NCI-H2227 treated with DMSO at 0.1 percent for 48 hours (cell line): ENCODE measurements at places on chromosomes 4 and X.

DNA sequence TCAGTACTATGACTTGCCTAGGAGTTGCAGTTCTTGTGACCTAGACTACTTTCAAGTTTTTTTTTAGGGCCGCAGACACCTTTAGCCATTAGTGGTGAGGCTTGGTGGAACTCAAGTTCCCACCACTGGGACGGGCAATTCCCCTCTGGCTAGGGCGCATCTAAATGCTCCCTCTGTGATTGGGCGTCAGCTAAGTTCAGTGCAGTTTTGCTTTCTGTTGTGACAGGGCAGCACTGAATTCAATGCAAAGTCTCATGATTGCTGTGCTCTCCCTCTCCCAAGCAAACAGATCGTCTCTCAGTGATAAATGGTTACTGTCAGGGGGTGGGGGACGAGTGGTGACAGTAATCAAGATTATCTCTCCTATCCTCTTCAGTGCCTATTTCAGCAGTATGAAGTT, 52.7 kb upstream of the FRMPD3 start:
- DNase-seq = no peak

DNA sequence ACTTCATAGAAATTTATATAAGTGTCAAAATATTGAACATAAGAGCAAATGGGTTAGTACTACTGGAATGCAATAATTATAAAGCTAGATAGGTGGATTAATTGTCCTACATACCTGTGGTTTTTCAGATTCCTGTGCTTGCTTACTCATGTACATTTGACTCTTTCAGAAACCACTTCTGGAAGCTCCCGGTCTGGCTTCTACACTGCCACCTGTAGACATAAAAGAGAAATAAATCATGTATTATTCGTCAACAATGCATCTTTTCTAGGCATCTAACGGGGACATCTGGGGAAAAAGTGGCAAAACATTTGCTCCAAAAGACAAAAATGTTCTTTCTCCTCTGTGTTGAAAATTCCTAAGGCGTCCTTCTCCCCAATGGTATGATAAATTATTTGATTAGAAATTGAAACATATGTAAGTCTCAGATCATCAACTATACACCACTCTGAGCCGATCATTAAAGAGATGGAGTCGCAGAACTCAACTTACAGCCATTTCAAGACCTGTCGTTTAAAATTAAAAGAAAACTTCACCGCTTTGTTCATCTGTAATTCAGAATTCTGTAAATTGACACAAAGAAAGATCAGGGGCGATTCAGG, 648.7 kb upstream of the DIPK2B start:
- DNase-seq = peak; percentile 2

GRCh38 chr4:82677327-82677726, 115.5 kb upstream of the TMEM150C start:
- no peak for DNase-seq

- no peak for DNase-seq
Observed at GRCh38 chr4:188428935-188429334, 289.7 kb downstream of the TRIML1 start.

DNA sequence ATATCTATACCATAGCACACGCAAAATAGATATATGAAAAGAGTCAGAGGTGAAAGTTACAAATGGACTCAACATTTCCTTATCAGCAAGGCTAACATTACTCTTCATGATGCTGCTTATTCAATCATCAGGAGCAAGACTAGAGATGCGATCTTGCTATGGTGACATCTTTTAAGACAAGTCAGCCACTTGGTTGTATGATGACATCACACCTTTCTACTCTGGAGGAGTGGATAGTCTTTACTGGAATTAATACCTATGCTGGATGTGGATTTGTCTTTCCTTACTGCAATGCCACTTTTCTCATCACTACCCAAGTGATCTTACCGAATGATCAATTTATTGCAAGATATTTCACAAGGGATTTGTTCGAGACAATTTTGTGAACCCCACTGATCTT, 87.0 kb upstream of the SPOCK3 start:
- no peak for DNase-seq

DNA sequence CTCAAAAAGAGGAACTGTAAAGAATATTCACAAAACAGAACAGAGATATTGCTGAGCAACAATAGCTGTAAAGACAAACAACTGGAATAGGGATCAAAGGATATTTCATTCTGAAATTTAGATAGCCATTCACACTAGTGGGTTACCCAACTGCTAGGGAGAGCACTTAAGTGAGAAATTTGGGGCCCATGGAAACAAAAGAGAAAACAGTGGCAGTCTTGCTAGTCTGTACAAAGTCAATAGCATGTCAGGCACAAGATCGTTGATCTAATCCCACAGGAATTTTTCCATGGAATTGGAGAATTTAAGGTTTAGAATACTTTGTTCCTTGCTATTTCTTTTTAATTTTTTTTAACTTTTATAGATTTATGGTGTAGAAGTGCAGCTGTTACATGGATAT, 467.0 kb downstream of the PCDH18 start:
- DNase-seq = no peak

DNA sequence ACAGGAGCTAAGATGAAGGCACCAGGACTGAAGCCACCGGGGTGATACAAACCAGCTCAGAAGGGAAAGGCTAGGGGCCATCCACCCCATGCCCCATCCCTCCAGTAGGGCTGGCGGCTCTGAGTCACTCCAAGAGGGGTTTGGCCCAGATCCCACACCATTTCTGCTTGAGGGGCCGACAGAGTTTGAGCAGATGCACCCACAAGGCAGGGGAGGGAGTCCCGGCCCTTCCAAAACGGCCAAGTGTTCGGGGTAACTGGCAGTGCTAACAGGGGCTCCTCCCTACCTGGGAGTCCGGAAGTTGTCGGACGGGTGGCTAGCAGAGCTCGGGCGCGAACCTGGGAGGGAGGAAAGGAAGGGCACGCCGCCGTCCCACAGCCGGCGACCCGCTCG, 412 bp downstream of the SLC10A3 start:
- DNase-seq = no peak

GRCh38 chrX:75596178-75596577, 73.3 kb upstream of the ZDHHC15 start:
- no peak for DNase-seq

DNA sequence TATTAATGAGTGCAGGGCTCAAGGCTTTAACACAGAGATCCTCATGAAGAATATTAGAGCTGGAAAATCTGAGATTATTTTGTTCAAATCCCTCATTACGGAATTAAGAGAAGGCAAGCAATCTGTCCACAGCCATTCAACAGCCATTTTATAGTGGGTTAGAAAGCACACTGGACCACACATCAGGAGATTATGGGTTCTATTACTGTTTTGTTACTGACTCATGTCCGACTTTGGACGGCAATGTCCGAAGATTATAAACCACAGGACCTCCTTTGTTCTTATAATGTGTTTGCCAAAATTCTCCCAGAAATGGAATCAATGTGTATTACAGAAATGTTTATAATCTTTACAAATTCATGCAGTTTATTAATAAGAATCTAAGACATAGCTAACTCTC, 8.1 kb downstream of the LAMTOR3 start:
- no peak for DNase-seq

- no peak for DNase-seq
Observed at GRCh38 chr4:6752486-6752829, 30.1 kb upstream of the KIAA0232 start.

DNA sequence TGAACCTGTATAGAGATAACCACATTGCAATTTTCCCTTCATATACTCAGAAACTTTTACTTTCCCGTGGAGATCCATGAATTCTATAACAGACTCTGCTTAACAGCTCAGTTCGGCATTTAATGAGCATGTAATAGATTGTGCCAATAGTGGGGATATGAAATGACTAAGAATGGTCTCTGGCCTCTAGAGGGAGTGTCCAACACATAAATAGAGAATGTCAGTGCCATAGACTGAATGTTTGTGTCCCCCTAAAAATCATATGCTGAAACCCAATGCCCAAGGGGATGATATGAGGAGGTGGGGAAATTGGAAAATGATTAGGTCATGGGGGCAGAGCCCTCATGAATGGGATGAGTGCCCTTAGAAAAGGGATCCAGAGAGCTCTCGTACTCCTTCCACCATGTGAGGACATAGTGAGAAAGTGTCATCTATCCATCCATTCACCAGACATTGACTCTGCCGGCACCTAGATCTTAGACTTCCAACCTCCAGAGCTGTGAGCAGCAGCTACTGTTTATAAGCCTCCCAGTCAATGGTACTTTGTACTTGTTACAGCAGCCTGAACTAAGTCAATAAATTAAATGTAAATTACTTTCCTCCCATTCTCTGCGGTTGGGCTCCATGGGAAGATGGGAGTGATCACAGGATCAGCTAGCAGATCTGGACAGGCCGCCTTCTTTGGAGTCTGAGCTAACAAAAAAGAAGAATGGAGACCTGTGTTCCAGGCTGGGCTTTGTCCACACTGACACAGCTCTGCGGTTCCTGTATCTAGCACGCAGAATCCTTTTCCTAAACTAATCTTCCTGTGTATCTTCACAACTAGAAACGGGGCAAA, 28.1 kb upstream of the HPSE start:
- DNase-seq = no peak

DNA sequence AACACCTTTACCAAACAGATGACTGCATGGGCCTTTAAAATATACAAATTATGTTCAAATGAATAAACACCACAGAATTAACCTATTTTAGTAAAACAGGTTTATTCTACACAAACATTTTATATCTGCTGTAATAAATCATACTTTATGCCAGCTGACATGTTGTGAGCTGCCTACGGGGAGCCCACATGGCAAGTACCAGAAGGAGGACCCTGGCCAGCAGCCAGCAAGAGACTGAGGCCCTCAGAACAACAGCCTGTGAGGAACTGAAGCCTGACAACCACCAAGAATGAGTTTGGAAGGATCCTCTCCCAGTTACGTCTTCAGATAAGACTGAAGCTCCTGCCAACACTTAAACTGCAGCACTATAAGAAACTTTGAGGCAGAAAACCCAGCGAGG, 377.0 kb downstream of the PDGFC start:
- no peak for DNase-seq

DNA sequence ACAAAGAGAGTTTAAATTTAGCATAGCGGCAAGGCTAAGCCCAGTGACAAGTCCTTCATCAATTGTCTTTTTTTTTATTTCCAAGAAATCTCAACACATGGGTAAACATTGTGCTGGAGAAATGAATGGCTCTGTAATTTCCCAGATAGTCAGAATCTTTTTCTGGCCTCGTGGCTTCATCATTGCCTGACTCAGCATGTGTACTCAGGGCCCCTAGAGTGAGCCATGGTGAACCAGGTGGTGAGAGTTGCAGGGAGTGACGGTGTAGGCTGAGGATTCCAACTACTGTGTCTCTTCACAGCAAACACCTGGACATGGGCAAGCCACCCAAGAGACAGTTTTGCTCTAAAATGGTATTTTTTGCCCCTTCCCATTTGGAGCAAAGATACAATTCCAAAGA, 43.1 kb upstream of the UCP1 start:
- no peak for DNase-seq

DNA sequence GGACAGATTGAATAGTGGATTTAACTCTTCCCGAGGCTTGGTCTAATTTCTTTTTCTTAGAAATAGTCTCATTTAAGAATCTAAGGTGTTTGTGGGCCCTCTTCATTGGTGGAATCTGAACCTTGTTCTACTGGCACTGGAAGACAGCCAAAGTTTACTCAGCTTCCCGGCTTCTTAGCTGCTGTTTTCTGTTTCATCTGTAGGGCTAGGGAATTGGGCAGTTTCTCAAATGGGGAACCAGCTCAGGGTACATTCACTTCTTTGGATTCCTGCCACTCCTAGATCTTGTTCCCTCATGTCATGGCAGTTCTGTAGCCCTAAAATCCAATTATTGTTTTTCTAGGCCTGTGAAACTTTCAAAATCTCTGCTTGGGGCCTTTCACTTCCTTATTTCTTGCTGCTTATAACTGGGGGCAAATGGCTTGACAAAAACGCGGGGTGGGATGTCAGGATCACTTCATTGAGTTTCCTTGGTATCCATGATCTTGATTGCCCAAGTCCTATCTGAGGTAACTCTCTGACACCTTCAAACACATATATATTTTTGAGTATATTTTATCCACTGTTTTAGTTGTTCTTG, 985.0 kb downstream of the C4orf33 start:
- DNase-seq = no peak

GRCh38 chr4:77158487-77158861, 1.5 kb downstream of the CCNG2 start:
- no peak for DNase-seq

- DNase-seq = no peak
Observed at GRCh38 chr4:140706276-140706625, 49.9 kb downstream of the TBC1D9 start.

DNA sequence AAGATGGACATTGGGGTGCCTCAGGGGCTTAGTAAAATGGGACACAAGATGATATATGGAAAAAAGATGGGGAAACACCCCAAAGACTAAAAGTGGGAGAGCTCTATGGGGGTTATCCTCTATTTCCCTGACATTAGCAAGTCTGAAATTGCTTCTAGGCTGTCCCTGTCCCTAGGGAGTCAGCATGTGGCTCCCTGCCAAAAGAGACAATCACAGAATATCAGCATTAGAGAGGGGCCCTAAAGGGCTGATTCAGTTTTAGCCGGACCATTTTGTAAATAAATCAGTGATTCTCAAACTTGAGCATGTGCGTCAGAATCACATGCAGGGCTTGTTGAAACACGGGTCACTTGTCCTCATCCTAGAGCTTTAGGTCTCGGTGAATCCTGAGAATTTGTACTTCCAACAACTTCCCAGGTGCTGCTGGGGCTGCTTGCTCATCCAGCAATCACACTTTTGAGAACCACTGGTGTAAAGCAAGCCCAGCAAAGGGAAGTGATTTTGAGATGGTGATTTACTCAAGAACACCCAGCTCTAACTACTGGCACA, 165.3 kb upstream of the DGKK start:
- DNase-seq = no peak

GRCh38 chr4:244471-244870, 60.8 kb downstream of the ZNF732 start:
- DNase-seq = no peak

GRCh38 chr4:26083987-26084386, 170.0 kb downstream of the SMIM20 start:
- no peak for DNase-seq

DNA sequence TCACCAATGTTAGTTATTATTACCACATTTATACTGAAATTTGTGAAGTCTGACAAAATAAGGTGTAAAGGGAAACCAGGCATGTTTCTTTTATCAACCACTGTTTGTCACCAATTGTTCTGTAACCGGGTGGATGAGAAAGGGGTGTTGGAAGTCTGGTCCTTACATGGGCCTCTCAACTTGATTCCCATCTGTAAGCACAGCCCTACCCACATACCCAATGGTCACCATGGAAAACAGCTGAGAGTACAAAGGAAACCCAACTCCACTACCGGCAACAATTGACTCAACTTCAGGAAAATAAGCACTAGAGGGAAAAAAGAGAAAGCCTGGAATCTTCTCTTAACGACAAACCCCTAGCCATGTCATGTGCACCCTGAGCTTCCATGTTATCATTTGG, 70.8 kb upstream of the PTCHD1 start:
- no peak for DNase-seq

DNA sequence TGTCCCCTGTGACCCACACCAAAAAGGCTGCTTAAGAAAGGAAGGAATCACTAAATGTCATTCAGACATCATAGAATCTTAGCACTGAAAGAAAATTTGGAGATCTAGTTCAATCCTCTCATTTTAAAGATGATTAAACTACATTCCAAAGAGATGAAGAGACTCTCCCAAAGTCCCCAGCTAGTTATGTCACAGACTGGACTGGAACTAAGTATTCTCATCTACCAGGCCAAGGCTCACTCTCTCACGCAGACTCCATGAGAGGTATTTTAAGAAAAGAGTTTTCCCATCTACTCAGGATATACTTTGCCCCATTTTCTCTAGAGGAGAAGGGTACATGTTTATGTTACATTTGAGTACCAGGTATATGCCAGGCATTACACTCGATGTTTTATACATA, 6.9 kb downstream of the FABP2 start:
- DNase-seq = no peak
